Stimulated activated CD4-positive, alpha-beta T cell treated with anti-CD3 and anti-CD28 coated beads, Interleukin-1b, Interleukin-23, amount 100 ng/mL, for 48 hours (primary cell): ENCODE measurements at places on chromosomes 1 and 21.

GRCh38 chr1:237199026-237199425, 157.0 kb downstream of the RYR2 start:
- no peak for DNase-seq

- DNase-seq: peak; percentile 62
These were observed 6.8 kb upstream of the AKR1A1 start for GRCh38 chr1:45543581-45544417.

GRCh38 chr1:85992791-85993190, 163.8 kb downstream of the COL24A1 start:
- no peak for DNase-seq

GRCh38 chr1:182617734-182618351, 13.7 kb upstream of the RGS16 start:
- DNase-seq: no peak

DNA sequence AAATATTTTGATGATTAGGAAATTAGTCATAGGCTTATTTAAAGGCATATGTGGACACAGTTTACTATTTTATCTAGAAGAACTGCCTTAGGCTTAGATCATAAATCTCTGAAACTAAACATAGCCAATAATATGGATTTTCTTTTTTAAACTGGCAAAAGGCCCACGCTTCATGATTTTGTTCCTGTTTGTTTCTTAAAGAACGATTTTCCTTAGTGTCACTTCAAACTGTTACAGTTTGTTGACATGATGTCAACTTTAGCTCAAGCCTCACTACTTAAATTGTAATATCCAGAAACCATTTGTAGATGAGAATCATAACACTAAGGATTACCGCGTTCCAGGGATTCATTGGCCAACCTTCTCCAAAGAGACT, 322.6 kb downstream of the HHIPL2 start:
- no peak for DNase-seq

DNA sequence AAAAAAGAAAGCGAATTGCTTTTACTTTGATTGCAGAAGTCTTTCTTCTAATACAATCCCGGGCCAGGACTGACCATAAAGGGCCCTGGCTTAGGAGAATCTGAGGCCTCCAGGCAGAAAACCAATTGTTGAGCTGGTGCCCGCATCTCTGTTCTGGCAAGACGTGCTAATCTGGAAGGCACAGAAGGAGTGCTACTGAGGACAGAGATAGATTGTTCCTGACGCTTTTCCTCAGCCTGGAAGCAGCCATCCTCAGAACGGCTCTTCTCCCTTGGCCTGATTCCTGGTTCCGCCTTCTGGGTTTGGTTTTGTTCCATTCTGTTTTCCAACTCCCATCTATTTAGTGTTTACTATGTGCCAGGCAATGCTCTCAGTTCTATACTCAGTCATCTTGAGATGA, 44.8 kb upstream of the SPOCD1 start:
- no peak for DNase-seq

DNA sequence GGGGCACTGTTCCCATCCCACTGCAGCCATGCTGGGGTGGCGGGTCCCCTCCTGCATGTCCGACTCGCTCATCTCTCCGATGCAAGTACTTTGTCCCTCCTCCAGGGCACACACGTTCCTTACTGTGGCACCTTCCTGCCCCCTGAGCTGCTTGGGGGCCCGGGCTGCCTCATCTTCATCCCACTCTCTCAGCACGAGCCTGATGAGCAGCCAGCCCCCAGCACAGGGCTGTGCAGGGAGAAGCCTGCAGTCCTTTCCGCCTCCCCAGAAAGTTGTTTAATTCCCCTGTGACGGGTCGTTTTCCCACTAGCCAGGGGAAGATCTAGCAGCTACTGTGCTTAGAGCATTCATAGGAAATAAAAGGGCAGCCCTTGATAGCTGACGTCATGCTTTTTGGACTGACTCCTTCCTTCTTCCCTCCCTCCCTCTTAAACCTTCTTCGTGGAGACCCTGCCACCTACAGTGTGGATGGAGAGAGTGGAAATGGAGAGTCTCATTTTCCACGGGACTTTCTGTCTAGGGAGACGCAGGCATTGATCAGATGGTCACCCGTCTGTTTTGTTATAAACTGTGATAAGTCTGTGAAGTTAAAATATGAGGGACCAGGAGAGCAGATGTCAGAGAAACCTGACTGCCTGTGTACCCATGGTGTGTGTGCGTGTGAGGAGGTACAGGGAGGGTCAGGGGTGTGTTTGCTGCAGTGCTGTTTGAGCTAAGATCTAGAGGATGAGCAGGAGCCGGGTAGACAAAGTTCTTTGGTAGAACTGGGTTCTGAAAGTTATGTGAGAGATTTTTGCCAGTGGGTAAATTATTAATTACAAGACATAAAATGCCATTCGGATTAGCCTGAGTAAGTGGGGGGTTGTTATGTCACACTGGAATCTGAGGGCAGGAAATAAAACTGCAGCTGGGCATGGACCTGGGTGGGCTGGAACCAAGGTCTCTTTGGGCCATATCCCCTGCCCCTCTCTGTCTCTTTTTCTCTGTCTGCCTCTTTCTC, 34.3 kb downstream of the GPR137B start:
- DNase-seq: no peak

DNA sequence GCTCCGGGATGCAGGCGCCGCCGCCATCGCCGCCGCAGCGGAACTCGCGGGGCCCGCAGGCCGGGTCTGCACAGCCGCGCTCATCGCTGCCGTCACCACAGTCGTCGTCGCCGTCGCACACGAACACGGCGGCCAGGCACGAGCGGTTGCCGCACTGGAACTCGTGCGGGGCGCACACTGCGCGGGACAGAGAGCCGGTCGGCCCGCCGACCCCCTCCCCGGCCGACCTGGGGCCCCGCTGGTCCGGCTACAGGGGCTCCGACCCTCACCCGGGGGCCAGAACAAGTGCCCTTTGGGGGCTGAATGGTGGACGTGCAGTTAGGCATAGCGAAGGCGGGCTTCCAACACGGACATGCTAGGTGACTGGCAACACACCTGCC, 38.6 kb upstream of the MAGOH start:
- no peak for DNase-seq

GRCh38 chr21:33058957-33059356, 11.0 kb upstream of the OLIG1 start:
- DNase-seq: no peak

- DNase-seq: no peak
These were observed 196.0 kb downstream of the CRB1 start for GRCh38 chr1:197464044-197464443.

- no peak for DNase-seq
These were observed 39.3 kb downstream of the DNTTIP2 start for GRCh38 chr1:93839753-93840152.

GRCh38 chr1:28428012-28428411, 58.5 kb downstream of the PHACTR4 start:
- DNase-seq: no peak

DNA sequence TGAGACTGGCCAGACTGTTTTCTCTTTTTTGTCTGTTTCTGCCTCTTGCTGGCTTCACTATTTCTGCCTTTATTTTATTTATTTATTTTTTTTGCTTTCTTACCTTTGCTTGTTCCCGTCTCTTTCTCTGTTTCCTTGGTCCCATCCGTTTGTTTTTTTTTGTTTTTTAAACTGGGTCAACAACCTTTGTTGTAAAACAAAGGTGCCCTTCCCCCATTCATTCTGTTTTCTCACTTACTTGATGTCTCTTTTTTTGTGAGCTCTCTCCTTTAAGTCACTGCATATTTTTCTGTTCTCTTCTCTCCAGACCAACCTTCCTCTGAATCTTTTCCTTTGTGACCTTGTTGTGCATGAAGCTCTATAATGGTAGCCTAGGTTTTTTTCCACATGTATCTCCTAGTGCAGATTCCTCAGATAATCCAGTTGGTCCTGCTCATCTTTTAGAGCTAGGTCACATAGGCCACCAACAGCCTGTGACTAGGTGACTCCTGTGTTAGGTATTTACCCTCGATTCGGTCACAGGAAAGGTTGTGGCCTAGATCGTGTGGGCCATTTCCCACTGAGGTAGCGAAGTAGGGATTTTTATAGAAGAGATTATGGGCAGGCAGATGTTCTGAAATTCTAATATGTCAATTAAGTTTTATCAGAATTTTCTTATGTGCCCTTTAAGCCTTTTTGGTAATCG, 15.9 kb downstream of the GNAI3 start:
- no peak for DNase-seq

DNA sequence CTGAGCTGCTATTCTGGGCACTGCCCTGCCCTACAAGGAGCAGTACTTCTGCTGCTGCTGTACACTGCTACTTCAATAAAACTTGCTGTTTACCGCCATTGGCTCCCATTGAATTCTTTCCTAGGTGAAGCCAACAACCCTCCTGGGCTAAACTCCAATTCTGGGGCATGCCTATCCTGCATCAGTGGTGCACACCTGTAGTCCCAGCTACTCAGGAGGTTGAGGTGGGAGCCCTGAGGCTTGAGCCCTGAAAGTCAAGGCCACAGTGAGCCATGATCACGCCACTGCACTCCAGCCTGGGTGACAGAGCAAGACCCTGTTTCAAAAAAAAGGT, 21.2 kb downstream of the PDIK1L start:
- no peak for DNase-seq

- DNase-seq: no peak
These were observed 554.1 kb upstream of the OLFM3 start for GRCh38 chr1:102550729-102551384.

- DNase-seq: no peak
These were observed 295.0 kb upstream of the LRRC7 start for GRCh38 chr1:69272684-69273083.

DNA sequence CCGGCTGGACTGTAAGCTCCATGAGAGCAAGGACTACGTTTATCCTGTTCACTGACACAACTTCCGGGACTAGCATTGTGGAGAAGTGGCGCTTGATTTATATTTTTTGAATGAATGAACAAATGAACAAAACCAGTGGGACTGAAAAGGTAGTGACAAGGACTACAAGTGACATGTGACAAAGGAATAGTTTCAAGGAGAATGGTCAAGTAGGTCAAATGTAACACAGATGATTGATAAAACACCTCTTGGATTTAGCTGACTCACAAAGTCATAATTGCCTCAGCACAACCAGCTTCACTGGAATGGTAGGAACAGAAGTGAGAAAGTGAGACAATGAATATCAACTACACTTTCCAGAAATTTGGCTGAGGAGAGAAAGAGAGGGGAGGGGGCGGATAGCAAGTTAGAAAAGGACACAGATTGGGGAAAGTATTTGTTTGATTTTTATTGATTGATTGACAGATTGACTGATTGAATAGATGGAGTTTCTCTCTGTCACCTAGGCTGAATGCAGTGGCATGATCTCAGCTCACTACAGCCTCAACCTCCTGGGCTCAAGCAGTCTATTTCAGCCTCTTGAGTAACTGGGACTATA, 14.2 kb downstream of the MTF1 start:
- no peak for DNase-seq

DNA sequence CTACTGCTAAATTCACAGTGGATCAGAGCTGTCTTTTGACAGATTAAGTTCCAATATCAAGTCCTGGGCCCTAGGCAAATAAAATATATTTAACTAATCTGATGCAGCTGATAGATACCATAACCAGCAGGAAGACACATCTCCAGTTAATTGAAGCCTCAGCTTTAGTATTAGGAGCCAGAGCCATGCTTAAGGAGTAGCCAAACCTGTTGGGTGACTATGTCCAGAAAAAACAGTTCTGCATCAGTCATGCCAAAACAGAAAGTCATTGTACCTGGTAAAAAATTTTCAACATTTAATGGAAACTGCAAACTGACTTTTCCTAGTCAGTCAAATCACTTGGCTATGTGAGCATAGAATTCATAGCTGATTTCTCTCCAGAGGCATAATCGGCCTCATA, 200.5 kb upstream of the RUNX1 start:
- DNase-seq: no peak

- no peak for DNase-seq
These were observed 4.5 kb upstream of the FNBP1L start for GRCh38 chr1:93443454-93443853.

DNA sequence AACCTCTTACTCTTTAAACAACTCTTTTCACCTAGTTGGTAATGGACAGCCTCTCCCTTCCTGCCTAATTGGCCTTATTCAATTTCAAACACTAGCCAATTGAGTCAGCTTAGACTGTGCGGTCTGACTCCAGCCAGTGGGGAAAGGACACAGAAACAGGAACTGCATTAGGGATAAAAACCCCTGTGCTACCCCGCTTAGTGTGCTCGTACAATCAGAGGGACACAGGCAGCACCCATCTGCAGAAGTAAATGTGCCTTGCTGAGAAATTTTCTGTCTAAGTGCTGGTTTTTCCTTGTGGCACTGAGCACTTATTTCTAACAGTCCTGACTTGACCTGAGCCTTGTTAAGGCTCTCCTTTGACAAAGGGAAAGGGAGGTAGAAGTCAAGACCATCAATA, 6.0 kb upstream of the CD2 start:
- no peak for DNase-seq

DNA sequence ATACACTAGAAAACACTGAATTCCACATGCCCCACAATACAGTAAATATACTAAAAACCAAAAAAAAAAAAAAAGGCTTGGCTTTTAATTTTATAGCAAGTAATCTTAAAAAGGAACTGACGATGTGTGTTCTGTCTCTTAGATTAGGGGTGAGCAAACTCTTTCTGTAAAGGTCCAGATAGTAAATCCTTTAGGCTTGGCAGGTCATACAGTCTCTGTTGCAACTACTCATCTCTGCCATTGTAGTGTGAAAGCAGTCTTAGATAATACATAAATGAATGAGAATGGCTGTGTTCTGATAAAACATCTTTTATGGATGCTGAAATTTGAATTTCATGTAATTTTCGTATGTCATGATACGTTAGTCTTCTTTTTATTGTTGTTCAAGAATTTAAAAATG, 150.2 kb downstream of the SLC30A10 start:
- no peak for DNase-seq

DNA sequence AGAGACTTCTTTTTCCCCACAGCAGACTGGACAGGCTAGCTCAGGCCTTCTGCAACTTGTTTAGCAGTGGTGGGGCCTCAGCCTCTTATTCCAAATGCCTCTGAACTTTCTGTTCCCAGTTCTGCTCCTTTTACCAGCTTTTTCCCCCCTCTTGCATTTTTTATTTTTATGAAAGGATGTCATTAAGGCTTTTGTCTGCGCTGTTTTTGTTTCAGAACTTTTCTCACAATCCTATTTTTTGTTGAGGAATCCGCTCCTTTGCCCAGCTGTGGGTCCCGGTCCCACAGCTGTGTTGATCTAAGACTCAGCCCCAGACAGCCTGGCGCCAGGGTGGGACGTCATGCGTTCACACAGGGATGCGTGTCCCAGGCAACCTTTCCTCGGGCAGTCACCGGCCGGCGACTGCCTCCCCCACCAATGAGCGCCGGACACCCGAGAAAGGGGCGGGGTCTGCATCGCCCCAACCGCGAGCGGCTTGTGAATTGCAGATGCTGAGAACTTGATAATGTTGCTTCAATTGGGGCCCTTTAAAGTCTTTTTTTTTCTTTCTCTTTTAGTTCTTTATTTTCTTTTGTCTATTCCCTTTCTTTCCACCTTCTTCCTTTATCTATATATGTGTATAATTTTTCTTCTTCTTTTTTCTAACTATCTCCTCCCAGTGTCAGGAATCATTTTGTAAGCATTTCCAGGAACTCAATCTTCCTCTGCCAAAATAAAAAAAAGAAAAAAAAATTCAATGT, 3.0 kb upstream of the ID3 start:
- DNase-seq: peak; percentile 33

GRCh38 chr1:179318491-179318890, 24.9 kb downstream of the SOAT1 start:
- no peak for DNase-seq

- no peak for DNase-seq
These were observed 32.5 kb upstream of the SARS1 start for GRCh38 chr1:109181085-109181806.

- DNase-seq: no peak
These were observed 180.8 kb downstream of the C1orf21 start for GRCh38 chr1:184567637-184568036.
